ENCODE measurements at places on chromosomes 3 and 15.
A peak's percentile ranks its signal among the peaks of the same experiment; 100 is the strongest.

DNA sequence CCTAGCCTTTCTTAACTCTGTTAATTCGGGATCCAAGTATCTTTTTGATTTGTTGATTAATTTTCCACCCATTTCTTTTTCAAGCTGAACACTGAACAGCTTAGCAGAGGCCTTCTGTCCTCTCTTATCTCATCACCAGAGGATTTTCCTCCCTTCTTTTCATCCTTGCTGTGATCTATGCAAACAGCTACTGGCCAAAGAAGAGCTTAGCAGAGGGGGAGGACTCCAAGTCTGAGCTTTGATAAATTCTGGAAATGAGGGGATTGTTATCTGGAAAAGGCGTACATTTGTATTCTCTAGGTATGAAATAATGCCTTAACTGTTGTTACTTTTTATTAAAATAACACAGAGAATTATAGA is 13.4 kb downstream of the DZIP3 start:
- DNase-seq = no peak

DNA sequence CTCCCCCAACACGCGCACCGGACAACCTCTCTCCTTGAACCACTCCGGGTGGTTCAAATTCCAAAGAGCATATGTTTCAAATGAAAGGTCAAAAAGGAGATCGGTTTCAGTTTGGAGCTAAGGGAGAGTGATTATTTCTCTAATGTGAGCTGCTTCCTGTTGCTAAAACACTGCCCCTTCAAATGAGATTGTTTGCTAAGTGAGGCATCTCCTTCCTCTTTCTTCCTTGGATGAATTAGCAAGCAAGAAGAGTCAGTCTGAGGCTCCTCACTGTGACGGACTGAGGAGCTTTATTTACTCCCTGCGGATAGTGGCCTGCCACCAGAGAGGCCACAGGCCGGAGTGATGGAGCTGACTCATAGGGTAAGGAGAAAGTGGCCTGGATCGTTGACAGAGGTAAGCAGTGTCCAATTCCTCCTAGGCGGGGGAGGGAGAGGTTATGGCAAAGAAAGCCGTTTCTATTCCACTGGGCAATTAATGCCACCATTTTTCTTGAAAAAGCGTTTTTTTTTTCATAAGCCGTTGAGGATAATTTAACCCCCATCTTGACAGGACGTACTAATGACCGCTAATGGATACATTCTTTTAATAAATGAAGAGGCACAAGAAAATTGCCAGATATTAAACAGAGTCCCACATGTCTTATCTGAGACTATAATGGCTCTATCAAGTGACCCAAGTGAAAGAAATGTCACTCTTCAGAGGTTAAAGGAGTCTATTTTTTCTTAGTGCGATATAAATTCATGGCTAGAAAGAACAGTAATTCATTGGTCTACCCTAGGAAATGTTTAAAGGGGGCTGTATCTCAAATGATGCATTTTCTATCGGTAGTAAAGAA is 167.0 kb upstream of the ANKRD28 start:
- DNase-seq = no peak

- peak; percentile 59 for DNase-seq
These were observed 777 bp downstream of the GPR160 start for GRCh38 chr3:170038434-170039110.

- DNase-seq = no peak
These were observed 108.9 kb downstream of the ANO10 start for GRCh38 chr3:43512754-43513404.

DNA sequence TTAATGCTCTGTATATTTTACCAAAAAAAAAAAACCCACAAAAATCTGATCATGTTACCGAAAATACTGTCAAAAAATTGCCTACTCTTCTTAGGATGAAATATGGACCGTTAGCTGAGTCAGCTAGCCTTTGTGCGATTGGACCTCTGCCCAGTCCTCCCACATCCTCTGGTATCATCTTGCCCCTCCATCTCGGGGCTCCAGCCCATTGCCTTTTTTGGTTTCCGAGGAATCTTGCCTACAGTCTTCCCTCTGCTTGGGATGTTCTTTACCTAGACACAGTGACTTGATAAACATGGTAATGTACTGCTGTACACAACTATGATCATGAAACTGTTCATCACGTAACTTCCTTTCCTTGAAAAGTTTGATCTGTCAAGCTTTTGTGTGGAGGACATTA is 371.4 kb downstream of the SV2B start:
- no peak for DNase-seq

GRCh38 chr15:100932676-100933348 is 13.7 kb downstream of the LRRK1 start:
- DNase-seq = no peak

DNA sequence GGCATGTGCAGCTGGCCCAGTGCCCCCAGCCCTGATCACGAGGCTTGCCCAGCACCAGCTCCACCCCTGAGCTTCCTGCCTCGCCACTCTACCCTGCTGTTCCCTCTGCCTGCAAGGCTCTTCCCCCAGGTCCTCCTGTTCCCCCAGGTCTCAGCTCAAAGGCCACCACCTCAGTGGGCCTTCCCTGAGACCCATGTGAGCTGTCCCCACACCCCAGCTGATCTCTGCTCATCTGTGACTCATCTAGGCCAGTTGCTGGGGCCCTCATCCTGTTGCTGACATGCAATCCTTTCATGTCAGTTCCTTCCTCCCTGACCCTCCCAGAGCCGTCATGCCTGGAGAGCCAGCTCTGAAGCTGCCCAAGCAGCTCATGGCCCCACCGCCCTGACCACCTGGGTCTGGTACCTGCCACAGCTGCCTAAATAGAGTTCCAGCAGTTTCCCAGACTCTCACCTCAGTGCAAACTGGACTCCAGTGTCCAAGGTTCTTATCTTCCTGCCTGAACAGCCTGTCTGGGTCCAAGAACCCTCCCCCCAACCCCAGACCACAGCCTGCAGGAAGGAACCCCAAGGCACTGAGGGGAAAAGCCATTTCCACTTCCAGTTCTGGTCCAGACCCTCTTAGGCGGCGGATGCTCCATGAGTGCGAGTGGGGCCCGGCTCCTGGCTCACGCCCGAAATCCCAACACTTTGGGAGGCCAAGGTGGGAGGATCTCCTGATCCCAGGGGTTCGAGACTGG is 116.6 kb upstream of the IQSEC1 start:
- peak; percentile 28 for DNase-seq

DNA sequence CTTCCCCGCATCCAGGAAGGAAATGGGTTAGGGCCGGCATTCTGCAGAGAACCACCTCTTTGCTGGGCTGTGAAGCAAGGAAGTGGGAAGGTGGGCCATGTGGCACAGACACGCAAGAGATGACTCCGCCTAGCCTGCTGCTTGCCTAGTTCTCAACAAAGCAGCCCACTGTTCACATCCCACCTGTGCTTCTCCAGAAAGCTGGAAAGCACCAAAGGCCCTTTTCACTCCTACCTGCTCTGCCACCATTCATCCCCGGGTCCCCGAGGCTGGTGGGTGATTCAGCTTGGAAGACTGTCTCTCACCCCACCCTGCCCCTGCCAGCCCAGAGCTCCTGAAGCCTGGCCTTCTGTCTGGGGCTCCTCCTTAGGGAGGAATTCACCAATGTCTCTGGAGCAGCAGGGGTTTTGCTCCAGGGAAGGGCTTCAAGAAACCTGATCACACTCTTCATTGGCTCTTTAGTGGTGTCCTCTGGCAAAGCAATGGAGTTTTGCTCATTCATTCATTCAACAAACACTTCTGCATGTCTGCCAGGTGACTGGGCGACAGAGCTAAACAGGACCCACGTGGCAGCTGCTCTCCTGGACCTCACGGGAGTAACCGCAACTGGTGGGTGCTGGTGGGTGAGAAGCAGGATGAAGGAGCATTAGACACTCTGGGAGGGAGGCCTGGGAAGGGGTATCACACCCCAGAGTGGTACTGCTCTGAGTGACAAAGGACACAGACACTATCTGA is 145.4 kb upstream of the TLE3 start:
- peak; percentile 27 for DNase-seq

- DNase-seq = no peak
These were observed 111.0 kb upstream of the TBL1XR1 start for GRCh38 chr3:177308286-177308685.

GRCh38 chr3:133915685-133916658 is 20.3 kb upstream of the RAB6B start:
- DNase-seq = no peak

DNA sequence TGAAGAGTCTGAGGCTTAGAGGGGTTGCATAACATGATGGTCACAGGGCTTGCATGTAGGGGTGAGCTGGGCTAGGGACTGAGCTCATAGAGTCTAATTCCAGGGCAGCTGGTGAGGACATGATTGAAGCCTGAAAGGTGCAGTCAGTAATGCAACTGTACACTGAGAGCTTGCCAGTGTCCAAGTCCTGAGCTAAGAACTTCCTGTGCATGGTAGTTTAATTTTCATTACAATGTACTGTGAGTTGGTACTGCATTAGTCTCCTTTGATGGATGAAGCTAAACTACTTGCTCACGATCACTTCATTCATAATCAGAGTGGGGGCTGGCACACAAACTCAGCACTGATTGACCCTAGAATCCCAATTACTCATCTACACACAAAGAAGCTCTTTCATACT is 156.4 kb upstream of the CRBN start:
- DNase-seq = no peak

- no peak for DNase-seq
These were observed 49.2 kb downstream of the ALCAM start for GRCh38 chr3:105415951-105416350.

GRCh38 chr15:88628018-88628654 is 7.0 kb downstream of the AEN start:
- no peak for DNase-seq

- no peak for DNase-seq
These were observed 53.2 kb upstream of the ADPGK start for GRCh38 chr15:72836676-72837330.

- DNase-seq = no peak
These were observed 42.2 kb downstream of the FAM98B start for GRCh38 chr15:38496151-38496550.

GRCh38 chr3:42865256-42865655 is 10.4 kb downstream of the CYP8B1 start:
- DNase-seq = no peak

- no peak for DNase-seq
These were observed 27.5 kb upstream of the MAPKBP1 start for GRCh38 chr15:41746802-41747201.

- DNase-seq = no peak
These were observed 36.6 kb downstream of the HERC1 start for GRCh38 chr15:63797116-63797515.

- peak; percentile 57 for DNase-seq
These were observed 1.4 kb downstream of the ETV5 start for GRCh38 chr3:186107215-186108105.

DNA sequence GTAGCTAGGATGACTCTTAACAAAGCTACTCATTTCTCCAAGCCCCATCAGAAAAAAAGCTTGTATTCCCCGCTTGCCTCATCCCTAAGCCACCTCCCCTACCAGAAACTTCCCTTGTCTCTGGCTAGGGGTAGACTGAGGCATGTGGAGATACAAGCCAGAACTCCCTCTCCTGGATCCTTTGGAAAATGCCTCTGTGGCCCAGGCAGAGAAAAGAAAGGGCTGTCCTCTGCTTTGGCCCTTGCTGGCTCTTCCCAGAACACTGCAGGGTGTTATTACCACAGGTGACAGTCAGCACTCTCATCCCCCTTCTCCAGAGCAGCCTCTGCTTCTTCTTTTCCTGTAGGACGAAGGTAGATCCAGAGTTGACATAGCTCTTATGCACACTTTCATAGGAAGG is 15.2 kb downstream of the RMDN3 start:
- no peak for DNase-seq

DNA sequence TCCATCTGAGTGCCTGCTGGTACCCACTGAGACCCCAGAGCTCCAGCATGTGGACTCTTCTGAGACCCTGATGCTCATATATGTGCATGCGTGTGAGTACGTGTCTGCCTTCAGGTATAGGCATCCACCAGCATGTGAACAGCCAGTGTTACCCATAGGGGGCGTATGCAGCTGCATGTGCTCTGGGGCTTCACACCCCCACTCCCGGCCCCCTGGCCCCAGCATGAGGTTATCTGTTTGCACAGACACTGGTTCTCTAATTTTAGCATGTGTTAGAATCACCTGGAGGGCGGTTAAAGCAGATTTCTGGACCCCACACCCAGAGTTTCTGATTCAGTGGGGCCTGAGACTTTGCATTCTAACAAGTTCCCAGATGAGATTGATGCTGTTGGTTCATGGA is 824 bp upstream of the CILP start:
- peak; percentile 43 for DNase-seq

DNA sequence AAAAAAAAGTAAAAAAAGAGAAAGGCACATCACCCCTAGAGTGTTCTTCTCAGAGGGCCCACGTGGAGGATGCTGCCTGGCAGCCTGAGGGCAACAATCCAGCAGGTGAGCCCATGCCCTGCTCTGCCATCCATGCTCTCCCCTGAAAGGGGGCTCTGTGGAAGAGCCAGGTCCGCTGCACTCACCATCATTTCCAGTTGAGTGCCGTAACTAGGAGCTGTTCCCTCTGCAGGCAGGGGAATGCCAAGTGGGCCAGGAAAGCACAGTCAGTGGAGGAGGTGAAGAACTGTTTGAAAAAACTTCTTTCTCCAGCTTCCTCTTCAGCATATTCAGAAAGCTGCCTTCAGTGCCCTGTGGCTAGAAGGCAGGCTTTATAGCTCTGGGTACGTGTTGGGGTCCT is 84.1 kb downstream of the ABHD5 start:
- no peak for DNase-seq

- DNase-seq = no peak
These were observed 166.0 kb upstream of the EIF1B start for GRCh38 chr3:40143283-40144090.

DNA sequence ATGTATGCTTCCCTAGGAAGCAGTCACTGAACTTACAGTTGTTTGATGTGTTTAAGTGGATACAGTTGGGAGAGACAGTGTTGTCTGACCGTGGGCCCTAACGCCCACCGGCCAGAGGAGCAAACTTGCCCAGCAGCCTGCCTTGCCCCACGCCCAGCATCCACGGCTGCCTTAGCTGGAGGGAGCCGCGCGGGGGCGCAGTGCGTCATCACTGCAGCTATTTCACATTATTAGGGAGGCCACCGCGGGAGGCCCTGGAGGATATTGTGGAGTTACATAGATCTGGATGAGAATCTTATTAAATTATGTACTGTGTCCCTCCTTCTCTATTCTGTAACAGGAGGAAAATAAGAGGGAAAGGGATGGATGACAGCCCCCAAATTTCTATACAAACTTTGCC is 267.2 kb downstream of the GABRG3 start:
- no peak for DNase-seq

GRCh38 chr15:36877294-36877693 is 223.1 kb downstream of the MEIS2 start:
- DNase-seq = no peak

- no peak for DNase-seq
These were observed 23.4 kb upstream of the GREM1 start for GRCh38 chr15:32694222-32694983.

DNA sequence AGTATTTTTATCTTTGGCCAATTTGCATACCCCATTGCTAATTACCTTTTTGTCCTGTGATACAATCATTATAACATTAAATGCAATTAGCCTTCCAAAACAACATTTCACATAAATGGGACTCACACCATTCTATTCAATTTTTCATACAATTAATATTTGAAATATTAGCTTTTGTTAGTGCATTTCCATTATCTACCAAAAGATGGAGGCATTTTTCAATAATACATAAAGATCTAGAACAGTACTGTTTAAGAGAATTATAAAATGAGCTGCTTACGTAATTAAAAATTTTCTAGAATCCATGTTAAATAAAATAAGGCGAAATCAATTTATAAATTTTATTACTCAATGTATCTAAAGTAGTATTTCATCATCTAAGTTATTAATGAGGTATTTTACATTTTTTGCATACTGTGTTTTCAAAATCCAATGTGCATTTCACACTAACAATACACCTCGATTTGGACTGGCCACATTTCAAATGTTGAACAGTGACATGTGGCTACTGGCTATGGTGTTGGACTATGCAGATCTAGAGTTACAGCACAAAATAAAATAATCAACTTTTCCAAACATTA is 74.3 kb downstream of the TJP1 start:
- no peak for DNase-seq
